ENCODE measurements at places on chromosomes 7 and 10.

- no peak for DNase-seq
Observed at GRCh38 chr10:133127291-133128125, 32.5 kb upstream of the KNDC1 start.

- DNase-seq = peak; percentile 72
Observed at GRCh38 chr10:101601541-101601940, 13.4 kb downstream of the DPCD start.

DNA sequence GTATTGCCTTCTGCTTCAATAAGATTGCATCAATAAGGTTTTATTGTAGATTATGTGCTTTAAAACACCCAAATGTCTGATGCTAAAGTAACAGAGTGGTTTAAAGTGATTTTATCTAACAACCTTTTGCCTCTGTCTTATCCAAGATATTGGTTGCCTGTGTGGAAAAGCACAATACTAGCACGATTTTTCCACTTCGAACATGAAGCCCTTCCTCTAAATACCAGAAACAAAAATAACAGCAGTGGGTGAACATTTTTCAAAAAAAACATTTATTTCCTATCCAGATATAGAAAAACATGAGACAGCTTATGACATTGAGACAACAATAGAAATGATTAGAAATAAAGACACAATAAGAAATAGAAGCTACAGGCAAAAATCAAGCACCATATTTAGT, 59.5 kb upstream of the MDFIC start:
- DNase-seq = no peak

DNA sequence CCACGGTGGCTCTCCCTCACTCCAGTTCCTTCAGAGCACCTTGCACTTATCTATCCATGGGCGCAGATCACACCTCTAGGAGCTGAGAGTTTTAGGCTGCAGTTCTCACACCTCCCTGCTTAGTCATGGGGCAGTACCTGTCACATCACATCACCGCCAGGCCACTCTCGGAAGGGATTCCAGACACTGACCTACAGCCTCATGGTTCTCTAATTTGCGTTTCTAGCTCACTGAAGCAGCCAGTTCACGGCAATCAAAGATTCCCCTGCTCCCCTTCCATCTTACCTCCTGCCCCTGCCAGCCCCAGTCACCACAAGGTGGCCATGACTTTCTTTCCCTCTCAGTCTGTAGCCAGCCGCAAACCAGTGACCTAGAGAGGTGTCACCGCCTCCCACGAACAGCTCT, 34.2 kb downstream of the ADRB1 start:
- no peak for DNase-seq

- no peak for DNase-seq
Observed at GRCh38 chr10:24318517-24318916, 109.6 kb downstream of the KIAA1217 start.

- peak; percentile 84 for DNase-seq
Observed at GRCh38 chr7:74269757-74270277, 15.6 kb upstream of the RFC2 start.

GRCh38 chr7:83751217-83751616, 102.3 kb upstream of the SEMA3E start:
- no peak for DNase-seq

DNA sequence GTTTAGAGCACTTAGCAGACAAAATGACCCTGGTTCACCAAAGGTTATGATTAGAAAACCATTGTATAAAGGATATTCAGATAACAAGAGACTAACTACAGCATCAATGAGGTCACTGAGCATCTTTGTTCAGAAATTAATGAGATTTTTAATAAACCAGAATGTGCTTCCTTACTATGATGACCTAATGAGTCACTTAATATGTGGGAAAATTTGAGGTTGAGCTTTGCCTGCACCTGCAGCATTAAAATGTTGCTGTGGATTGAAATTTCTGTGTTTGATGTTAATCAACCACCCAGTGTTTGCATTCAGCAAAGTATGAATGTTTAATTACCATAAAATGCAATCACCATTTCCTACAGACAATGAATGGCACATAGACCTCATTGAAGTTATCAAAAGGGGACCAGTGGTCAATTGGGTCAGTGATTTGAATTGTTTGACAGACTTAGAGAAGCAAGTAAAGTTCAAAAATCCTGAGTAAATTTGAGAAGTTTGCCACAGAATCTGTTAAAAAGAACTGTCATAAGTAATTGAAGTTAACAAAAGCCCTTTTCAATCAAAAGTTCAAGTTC, 45.8 kb downstream of the EXOC6 start:
- no peak for DNase-seq

DNA sequence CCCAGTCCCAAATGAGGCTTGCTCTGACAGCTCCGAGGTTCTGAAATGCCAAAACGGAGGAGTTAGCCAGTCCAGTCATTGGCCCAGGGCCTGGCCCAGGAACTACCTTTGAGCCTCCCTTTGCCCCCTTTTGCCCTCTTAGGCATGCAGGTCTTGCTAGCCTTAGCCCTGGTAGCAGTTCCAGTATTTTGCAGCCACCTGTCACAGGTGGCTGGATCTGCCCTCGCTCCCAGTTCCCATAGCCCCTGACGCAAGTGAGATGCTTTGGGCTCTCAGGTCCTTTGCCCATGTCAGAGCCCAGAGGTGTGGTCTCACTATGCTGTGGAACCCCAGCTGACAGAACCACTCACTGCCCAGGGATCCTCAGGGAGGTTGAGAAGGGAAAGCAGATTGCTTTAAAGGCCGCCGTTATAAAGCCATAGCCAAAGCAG, 42.0 kb downstream of the GPRIN2 start:
- no peak for DNase-seq

DNA sequence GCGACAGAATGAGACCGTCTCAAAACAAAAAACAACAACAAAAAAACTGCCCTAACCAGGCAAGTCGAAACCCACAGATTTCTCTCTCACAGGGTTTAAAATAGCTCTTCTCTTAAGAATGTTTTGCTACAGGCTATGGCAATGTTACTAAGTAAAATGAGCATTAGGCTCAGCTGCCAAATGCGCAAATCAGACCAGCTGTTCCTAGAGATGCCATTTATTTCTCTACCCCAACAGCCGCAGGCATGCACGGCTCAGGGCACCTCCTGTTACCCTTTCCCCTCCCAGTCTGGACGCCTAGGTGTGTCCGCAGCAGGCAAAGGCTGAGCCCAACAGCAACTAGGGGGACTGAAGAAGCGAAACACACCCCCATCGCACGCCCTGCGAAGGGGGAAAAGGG, 168.3 kb upstream of the MBL2 start:
- no peak for DNase-seq

- DNase-seq = no peak
Observed at GRCh38 chr10:12160664-12161063, 31.2 kb downstream of the SEC61A2 start.

DNA sequence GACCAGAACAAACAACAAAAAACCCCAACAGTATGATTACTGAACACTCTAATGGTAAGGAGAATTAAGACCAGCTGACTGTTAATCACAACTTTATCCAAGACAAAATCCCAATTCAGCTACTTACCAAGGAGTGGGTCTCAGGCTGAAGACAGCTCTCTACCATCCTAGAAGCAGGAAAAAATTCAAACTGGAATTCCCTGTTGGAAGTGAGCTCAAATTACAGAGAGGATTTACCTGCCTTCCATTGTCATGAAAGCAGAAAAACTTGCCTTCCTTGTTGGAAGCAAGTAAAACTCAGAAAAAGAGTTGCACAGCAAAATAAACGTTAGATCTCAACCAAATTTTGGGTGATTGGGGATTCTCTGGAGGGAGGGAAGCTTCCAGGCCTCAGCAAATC, 20.9 kb downstream of the SPAM1 start:
- DNase-seq = no peak

DNA sequence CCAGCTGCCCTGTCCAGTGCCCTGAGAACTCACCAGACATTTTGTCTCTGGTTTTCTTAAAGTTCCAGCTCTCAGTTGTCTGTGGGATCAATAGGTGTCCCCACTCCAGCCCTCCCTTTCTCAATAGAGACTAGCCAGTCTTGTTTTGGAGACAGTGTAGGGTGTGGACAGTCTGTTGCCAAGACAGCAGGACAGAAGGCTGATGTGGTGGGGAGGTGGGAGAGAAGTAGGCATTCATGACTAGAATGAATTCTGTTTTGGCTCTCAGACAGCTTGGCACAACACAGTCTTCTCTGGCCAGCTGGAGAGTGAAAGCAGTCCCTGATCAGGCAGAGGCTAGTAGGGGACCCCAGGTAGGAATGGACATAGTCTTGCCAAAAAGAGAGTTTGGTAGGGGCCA, 467.0 kb upstream of the PODXL start:
- DNase-seq = no peak

- peak; percentile 72 for DNase-seq
Observed at GRCh38 chr7:65872776-65873581, at the start of gene VKORC1L1. Gene VKORC1L1 (plus strand): TSS chr7:65873074. CDS start chr7:65873372, 298 bp downstream.

GRCh38 chr10:32393911-32394310, 47.0 kb upstream of the EPC1 start:
- DNase-seq = no peak

DNA sequence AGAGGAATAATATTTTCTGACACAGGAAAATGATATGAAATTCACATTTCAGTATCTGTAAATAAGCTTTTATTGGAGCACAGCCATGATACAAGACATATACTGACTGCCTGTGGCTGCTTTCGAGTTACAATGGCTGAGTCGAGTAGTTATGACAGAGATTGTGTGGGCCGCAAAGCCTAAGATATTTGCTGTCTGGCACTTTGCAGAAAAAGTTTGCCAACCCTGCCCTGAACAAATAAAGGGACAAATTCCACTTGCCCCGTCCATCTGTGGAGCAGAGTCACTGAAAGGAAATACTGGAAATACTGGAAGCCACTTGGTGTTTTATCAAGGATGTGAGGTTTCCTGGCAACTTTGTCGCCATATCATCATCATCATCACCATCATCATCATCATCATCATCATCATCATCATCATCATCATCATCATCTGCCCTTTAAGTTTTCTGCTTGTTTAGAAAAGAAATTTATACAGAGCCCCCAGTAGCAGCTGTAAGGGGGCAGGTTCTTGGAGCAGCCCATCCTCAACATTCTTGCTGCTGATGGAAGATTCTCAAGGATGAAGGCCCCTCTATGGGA, 85.8 kb downstream of the TCF7L2 start:
- no peak for DNase-seq

DNA sequence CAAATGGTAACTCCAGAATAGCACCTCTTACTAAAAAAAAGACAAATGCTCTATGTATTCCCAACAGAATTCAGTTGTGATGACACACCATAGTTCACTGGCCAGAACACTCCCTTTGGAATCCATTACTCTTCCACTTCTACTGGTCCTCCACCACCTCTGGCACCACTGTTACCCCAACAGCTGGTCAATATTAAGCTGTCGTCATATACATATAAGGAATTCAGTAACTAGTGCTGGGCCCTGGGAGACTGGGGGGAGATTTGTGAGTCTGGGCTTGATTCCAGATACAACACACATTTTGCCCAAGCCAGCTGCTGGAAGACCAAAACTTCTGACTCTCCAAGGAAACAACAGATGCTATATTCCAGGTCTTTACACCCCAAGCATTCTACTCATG, 26.0 kb upstream of the ITGA8 start:
- DNase-seq = no peak

DNA sequence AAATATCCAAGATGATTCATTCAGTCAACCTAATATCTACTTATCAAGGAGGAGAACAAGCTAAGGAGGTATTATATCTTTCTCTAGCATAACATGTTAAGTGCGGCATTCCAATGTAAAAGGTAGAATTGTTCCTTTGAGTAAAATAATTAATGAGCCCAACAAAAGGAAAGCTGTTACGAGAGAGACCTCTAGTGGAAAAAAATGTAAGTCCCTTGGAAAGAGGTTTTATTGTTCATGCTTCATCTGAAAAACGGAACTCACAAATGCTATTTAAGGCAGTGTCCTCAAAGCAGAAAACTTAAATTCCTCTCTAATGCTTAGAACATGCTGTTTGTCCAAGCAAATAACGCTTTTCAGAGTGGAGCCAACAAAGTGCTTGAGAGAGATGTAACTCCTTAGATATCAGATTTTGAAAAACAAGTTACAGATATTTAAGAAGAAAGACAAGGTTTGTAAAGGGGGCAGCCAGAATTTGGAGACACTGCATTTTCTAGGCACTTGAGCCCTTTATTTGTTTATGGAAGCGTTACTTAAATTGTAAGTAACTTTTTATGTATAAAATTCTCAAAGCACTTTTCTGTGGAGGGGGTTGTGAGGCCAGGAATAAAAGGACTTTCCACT, 119.9 kb downstream of the TFEC start:
- peak; percentile 63 for DNase-seq

DNA sequence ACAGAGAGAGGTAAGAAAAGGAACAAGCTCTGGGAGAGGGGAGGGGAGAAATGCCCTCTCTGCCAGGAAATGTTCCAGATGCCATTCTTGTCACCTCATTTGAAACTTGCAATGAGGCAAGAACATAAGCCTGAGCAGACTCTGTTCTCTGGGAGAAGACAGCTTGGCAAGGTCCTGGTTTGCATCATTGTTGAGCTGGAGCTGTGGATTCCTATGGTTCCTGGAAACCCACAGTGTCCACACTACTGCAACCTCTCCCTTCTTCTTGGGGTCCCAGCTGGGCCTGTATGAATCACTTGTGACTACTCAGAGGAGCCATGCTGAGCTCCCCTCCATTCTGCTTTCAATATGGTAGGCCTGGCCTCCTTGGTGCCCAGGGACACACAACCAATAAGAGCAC, 60.8 kb upstream of the HECTD2 start:
- DNase-seq = no peak

DNA sequence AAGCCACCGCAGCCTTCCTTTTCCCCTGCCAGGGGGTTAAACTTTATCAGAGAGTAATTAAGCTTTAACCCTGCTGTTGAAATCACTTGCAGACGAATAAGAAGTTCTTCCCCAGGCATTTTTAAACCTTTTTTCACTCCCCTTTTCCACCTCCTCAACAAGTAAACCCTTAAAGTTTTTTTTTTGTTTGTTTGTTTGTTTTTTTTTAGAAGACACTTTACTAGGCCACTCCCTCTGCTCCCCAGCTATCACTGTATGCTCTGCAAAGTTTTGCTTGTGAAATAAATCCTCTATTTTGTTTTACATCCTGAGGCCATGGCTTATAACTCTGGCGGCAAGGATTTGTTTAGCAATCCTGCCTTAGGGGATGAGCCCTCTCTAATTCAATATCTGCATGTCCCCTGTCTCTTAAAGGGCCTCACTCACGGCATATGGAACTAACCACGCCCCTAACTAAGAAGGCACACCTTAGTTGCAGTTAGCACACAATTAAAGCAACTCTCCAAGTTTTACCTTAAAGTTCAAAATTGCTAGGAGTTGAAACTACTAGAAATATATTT, 1354.7 kb upstream of the LRRTM3 start:
- DNase-seq = no peak

- DNase-seq = no peak
Observed at GRCh38 chr10:17847585-17848296, 38.6 kb downstream of the MRC1 start.

- peak; percentile 100 for DNase-seq
Observed at GRCh38 chr7:33392148-33392547, 262.8 kb downstream of the BBS9 start.
